NAMALWA (cell line): ENCODE measurements at places on chromosomes 12 and 14.

DNA sequence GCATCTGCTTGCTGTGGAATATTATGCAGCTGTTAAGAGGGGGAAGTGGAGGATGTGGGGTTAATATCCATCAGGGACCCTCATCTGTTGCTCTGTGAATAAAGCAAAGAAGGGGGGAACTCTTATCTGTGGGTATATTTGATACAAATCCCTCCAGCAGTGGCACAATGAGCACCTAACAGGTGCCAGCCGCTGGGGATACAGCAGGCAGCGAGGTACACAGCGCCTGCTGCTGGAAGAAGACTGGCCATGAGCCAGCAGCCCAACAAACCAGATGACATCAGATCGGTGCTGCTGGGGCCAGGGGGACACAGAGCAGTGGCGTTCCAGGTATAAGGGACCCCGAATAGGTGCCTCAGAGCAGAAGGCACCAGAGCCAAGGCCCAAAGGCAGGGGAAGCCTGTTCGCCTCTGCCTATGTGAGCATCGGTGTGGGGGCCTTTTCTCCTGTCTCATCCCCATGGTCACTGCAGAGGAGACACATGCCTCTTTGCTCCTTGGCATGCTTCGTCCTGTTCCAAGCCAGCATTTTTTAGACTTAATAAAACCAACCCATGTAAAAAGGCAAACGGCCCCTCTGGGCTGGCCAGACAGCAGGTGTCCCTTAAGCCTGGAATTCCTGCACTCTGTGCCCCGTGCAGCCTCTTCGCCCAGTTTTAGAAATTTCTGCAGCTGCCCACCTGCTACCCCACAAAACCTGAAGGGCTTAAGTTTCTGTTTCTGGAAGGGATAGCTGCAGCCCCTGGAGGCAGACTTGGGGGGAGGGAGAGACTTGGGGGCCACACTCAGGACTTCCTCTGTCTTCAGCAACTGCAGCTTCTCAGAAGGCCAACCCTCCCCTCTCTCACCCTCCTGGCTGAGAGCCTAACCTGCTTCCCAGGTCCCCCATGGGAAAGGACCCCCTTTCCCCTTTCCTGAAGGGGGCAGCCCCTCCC lies 1.6 kb upstream of the CKB start:
- no peak for DNase-seq

GRCh38 chr14:98219638-98220037 lies 1052.4 kb downstream of the BCL11B start:
- DNase-seq, result no peak

DNA sequence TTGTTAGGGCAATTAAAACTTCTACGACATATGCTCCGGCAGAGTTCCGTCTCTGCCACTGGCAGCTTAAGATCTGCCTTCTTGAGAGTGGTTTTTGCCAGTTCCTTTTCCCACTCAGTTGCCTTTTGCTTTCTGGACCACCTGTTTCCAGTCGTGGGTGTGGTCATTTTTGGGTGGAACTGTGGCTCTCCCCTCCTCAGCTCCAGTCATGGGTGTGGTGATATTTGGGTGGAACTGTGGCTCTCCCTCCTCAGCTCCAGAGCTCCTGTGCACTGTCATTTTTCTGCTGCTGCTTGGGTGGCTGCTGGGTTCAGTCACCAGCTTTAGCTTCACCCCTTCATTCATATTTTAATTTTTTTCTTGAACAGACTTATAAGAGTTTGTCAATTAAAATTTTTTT lies 25.3 kb downstream of the WDR20 start:
- DNase-seq, result no peak

DNA sequence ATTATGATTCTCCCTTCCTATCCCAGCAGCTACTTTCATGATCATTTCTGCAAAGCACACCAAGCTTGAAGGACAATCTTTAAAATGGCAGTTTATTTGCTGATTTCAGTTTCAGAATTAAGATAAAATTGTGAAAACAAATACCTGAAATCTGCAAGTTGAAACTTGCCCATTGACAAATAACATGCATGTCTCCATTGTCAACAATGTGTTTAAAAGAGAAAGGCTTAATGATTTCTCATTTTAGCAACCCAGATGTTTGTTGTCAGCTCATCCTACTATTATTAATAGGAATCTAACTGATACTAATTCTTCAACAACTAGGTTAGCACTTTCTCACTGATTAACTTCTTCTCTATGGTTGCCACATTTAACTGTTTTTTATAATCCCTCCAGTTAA lies 474.6 kb downstream of the PRKD1 start:
- no peak for DNase-seq

GRCh38 chr14:91875525-91876286 lies 8.4 kb upstream of the TC2N start:
- DNase-seq, result no peak

DNA sequence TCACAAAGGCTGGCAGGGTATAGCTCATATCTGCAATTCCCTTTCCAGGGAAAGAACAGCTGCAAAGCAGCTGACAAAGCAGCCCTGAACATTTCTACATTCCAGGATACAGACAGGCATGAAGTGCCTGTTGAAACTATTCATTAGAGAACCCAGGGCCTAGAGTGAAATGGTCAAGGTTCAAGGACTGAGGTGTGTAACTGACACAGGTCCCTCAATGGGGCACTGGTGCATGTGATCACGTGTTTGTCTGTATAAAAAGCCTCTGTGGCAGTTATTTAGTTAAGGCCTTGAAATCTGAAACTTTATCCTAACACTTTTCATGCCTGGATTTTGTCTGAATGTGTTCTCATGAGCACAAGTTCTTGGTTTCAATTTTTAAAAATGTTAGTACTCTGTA lies 47.1 kb downstream of the GIT2 start:
- no peak for DNase-seq

GRCh38 chr12:91178139-91178561 lies 4.5 kb downstream of the DCN start:
- DNase-seq, result peak; percentile 41

- DNase-seq, result no peak
Observed at GRCh38 chr12:66584673-66585072, 94.2 kb downstream of the GRIP1 start.

GRCh38 chr14:22533739-22534359 lies 55.2 kb downstream of the DAD1 start:
- no peak for DNase-seq

DNA sequence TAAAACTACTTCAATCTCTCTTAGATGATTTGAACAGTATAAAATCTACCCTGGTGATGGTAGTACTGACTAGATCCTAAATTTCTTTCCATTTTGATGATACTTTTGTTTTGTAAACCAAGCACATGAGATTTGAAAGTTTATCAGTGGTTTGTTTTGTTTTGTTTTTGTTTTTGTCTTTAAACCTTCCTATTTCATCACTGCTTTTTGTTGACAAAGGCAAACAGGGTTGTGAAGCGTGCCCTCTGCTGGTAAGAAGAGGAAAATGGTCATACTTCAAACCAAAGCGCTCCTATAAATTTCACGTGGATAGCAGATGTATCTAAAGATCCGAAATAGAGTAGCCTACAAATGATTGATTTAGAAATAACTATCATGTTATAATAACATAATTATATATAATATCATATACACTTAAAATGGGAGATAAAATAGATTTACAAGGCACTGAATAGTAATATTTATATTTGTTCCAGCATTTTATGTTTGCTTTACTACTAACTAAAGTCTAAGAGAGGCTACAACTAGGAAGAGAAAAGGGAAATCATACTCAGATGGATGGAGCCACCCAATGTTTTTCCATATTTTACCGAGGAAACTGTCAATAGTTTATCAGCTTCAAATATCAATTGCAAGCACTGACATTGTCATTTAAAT lies 254.0 kb upstream of the USP15 start:
- DNase-seq, result peak; percentile 66

DNA sequence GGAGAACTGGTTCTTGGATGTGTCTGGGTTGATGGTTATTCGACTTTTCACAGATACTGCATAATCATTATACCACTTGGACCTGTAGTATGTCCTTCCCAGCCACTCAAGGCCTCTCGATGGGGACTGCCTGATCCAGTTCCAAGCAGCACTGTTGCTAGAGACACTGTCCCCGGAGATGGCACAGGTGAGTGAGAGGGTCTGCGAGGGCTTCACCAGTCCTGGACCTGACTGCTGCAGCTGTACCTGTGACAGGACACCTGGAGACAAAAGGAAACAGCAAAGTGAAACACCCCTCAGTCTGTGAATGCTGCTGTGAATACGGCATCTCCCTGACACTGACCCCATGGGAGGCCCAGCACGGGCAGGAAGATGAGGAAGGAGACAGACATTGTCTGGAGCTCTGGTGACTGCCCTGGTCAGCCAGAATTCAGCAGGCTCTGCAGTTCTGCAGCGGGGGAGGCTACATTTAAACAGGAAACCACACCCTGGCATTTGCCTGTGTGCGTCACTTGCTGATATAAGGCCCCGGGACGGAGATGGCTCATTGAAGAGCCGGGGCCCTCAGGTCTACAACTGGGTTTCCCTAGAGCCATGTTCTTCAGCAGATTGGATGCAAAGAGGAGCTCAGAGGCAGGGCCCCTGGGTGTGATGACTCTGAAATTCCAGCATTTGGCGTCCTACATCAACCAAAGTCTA lies 413.6 kb downstream of the TMEM121 start:
- no peak for DNase-seq

- peak; percentile 96 for DNase-seq
Observed at GRCh38 chr12:42469355-42470175, 120.0 kb downstream of the PRICKLE1 start.

DNA sequence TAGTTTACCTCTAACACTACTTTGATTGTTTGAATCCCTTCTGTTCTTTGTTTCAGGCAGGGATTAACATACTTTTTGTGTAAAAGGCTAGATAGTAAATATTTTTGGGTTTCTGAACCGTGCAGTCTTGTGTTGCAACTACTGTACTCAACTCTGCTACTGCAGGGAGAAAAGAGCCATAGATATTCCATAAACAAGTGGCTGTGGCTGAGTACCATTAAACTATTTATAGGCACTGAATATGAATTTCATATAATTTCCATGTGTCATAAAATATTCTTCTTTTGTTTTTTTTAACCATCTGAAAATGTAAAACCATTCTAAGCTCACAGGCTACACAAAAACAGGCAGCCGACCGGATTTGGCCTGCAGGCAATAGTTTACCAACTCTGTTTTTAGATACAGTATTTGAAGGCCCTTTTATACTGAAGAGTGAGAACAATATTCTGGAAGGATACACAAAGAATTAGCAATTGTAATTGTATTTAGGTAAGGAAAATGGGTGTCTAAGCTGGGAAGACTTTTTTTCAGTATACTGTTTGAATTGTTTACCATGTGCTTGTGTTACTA lies 15.7 kb downstream of the NR1H4 start:
- DNase-seq, result no peak

DNA sequence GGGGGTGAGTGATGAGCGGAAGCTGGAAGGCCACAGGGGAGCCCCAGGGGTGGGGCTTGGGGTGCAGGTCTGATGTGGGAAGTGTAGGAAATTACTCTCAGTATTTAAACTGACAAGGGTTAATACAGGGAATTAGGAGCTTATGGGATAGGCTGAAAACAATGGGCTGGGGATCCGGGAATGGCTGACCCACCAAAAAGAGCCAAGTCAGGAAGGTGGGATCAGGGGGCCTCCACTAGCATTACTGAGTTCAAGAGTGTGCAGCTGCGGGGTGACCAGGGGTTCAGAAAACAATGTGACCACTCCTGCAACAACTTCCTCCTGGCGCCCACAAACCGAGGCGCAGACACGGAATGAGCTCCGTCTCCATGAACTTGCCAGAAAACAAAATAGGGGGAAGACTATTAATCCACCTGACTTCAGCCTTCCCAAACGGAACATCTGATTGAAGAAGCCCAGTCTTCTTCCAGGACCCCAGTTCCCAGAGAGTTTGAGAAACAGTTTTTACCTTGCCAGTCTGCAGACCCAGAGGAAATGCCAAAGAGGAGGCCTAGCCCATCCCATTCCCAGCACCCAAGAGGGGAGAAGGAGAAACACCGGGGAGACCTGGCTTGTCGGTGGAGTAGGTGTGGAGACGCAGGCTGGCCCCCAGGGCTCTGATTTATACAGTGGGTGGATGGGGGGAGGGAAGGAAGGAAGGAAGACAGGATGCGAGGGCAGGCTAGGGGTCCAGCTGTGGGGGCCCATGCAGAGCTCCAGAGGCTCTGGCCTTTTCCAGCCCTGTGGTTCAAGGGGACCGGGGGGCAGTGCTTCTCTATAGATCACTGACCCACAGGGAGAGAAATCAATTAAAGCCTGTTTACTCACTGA lies 16.5 kb upstream of the YY1 start:
- DNase-seq, result peak; percentile 30

GRCh38 chr14:102986810-102987579 lies 64.5 kb downstream of the AMN start:
- no peak for DNase-seq

GRCh38 chr14:60618241-60618640 lies 31.0 kb downstream of the SIX1 start:
- DNase-seq, result no peak

DNA sequence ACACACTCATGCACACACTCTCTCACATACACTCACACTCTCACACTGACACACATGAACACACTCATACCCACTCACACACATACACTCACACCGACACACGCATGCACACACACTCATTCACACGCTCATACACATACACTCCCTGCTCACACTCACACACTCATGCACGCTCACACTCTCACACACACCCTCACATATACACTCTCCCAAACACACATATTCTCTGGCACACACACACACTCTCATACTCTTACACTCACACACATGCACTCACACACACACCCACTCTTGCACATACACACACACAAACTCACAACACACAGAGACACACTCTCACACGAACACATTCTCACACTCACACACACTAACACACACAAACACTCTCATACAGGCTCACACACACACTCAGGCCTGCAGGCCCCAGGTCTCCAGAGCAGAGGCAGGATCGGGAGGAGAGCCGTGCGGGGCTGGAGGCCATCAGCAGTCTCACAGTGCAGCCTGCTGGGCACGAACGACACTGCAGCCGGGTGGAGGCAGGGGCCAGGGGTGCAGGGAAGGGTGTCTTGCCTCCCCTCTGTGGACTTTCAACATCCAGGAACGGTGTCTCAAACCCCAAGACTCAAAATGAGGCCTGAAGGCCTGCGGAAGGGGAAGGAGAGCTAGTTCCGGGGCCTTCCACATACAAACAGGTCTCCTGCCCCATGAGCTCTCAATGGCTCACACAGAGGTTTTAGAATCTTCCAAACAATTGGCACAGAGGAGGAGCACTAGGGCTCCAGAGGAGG lies 148.7 kb downstream of the ANO2 start:
- DNase-seq, result peak; percentile 59

GRCh38 chr12:16506394-16506793 lies 99.6 kb downstream of the LMO3 start:
- no peak for DNase-seq

GRCh38 chr14:92439537-92440344 lies 73.8 kb upstream of the RIN3 start:
- peak; percentile 62 for DNase-seq

DNA sequence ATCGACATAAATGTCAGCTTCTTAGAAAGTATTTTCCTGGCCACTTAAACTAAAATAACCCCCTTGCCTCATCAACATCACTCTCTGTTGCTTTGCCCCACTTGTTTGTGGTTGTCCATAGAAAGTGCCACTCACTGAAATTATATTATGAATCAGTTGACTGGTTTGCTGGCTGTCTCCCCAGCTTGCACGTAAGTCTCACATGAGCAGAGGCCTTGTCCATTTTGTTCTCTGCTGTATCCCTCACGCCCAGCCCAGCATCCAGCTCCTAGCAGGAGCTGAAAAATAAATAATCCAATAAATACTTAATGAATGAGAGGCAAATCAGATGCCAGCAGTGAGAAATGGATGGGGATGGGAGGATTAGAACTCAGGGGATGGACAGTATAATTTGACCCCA lies 159.3 kb downstream of the KSR2 start:
- no peak for DNase-seq

GRCh38 chr14:34300882-34301734 lies 160.9 kb downstream of the SPTSSA start:
- DNase-seq, result peak; percentile 44
